Lung (tissue), 17 donors: ENCODE measurements at places on chromosomes 16 and 17.

DNA sequence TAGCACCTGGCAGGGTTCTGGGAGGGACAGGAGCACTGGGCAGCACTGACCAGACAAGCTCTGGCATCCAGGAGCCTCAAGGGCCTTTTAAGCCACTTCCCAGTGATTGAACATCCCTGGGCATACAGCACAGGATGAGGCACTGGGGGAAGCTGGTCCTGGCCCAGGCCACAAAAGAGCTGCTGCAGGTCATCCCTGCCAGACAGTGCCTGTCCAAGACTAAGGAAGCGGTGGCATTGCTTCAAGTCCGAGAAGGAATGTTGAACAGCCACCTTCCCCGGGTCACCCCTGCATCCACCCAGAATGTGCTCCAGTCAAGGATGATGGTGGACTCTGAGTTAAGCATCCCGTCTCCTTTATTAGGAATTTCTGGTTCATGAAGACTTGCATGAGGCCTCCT lies 1.2 kb upstream of the OSBPL7 start:
- no peak for DNase-seq

DNA sequence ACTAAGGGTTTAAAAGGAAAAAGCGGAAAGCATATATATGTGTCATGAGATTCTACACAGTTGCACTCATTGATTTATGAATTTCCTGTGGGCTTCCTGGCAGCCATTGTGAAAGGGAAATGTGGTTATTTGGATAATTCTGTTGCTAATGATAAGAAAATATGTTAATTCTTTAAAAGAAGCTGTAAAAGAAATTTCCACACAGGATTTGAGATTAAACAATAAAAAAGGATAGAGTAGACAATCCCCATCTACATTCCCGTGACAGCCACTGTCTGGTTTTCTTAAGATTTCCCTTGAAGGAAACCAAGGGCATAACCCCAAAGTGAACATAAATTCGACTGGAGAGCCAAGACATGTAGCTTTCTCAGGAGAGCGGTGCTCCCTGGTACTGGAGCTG lies 397.5 kb downstream of the CPPED1 start:
- DNase-seq = no peak

GRCh38 chr17:28334666-28335200 lies 539 bp downstream of the IFT20 start:
- DNase-seq = no peak

- no peak for DNase-seq
Measured at GRCh38 chr17:35238821-35239220, 4.1 kb upstream of the SLFN5 start.

- no peak for DNase-seq
Measured at GRCh38 chr17:78794864-78795640, 13.0 kb upstream of the CYTH1 start.

GRCh38 chr17:2172999-2173398 lies 118.1 kb downstream of the HIC1 start:
- DNase-seq = peak; percentile 76

- DNase-seq = no peak
Measured at GRCh38 chr17:14815079-14815478, 450.0 kb downstream of the PMP22 start.

DNA sequence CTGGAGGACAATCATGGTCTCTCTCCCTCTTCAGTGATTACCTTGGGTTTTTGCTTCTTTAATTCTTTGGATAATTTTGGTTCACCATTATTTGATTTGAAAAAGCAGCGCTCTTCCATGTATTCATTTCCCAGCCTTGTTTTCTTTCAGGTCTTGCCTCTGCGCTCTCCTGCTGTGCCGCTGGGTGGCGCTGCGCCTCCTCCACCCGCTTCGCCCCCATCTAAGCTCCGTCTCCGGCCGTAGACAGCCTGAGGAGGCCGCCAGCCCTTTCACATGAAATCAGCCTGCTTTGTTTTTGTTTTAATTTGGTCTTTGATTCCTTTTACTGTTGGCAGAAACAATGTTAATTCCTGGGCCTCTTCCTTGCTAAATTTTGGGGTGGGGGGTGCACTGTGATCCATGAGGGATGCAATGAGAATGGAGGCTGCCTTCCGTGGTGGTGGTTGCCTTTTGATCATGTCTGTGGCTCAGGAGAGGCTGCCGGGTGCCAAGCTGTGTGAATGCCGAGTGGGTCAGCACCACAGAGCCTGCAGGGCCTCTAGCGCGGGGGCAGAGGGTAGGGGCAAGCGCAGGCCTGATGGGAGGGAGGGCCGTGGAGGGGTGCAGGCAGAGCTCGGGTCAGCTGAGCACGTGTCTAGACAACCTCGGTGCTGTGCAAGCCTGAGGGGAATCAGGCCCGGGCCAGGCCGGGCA lies 64.1 kb downstream of the PLD6 start:
- DNase-seq = peak; percentile 51

DNA sequence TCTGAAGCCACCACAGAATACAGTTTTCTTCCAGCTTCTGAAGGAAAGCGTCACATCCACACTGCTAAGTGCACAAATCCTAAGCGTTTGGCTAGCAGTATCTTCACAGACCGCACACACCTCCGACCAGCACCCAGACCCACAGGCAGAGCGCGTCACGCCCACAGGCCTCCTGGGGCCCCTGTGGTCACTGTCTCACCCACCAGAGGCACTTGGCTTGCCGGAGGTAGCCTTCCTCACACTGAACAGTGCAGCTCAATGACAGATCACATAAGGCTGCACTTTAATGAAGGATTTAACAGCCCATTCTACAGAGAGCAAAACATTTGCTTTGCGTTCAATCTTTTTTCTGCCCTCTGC lies 21.2 kb downstream of the SPHK1 start:
- DNase-seq = no peak

GRCh38 chr17:35641032-35641431 lies 53.9 kb downstream of the AP2B1 start:
- peak; percentile 81 for DNase-seq

- peak; percentile 51 for DNase-seq
Measured at GRCh38 chr17:82297280-82297713, 20.1 kb downstream of the CD7 start.

DNA sequence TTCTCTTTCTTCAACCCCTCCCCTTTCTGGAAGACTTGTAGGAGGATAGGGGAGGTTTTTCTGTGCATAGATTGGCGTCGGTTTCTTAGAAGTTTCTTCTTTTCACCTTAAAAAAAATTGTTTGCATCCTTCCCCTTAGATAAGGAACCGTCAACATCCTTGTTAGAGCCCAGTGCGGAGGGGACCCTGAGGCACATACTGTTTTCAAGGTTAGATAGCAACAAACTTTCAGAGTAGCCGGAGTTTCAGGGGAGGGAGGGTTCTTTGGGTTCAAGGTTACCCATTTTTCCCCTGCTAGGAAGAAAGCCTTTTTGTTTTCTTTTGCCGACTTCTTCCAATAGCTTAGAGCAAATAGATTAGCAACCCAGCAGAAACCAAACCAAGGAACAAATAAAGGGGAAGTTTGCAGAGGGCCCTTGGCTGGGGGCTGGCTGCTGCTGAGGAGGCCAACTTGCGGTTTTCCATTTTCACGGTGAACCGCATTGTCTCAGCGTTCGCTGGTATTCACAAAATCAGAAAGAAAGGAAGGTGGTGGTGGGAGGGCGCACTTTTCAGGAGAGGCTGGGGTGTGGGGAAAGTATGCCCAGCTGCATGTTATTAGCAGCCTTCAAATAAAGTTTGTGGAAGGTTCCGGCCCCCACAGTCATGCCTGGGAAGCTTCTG lies 28.8 kb downstream of the MSI2 start:
- no peak for DNase-seq

- no peak for DNase-seq
Measured at GRCh38 chr17:82031885-82032627, 578 bp downstream of the RAC3 start.

GRCh38 chr16:23229714-23230113 lies 47.2 kb downstream of the SCNN1G start:
- DNase-seq = no peak

DNA sequence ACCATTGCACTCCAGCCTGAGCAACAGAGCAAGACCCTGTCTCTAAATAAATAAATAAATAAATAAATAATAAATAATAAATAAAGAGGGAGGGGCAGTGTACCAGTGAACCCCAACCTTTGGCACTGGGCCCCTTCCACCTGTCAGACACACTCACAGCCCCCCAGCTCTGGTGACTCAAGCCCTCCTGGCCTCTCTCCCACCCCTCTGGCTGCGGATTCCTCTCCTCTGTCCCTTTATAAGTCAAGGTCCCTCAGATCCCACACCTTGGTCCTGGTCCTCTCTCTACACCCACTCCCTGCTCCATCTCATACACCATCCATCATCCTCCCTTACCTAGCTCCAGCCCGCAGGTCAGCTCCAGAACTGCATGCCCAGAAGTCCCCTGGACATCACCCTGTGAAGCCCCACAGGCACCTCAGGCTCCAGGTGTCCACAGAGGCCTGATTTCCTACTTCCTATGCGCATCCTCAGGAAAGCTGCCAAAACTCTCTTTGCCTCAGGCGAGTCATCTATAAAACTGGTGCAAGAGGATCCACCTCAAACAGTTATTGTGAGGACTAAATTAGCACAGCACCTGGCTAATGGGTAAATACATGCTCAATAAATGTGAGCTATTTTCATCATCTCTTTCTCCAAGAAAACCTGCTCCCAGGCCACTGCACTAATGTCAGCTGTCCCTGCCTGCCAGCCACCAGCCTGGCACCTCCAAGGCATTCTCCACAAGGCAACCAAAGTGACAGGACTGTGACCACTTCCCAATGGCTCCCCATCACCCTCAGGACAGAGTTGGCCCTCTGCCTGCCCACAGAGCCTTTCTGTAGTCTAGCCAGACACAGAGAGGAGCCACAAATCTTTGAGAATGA lies 46.8 kb downstream of the BEAN1 start:
- no peak for DNase-seq

DNA sequence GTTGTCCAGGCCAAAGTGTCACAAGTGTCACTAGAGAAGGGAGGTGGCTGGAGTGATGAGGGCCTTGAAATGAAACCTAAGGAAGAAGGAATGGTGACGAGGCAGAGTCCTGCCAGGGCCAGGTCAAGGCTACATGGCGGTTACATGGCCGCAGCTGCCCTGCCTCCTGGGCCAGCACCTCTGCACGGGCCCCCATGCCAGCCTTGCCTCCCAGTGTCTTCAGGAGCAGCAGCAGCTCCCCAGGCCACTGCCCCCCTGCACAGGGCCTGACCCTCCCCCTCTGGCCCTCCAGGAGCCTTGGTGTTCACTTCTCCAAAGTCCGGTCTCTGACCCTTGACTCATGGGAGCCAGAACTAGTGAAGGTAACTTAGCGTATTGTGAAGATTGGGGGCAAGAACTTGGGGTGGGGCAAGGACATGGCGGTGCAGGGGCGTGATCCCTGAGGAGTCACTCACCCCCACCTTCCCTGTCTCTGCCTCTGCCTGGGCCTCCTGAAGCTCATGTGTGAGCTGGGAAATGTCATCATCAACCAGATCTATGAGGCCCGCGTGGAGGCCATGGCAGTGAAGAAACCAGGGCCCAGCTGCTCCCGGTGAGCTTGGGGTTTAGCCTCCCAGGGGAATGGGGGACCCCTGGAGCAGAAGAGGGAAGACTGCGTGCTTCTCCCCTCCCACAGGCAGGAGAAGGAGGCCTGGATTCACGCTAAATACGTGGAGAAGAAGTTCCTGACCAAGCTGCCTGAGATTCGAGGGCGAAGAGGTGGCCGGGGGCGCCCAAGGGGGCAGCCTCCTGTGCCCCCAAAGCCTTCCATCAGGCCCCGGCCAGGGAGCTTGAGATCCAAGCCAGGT lies 4.1 kb upstream of the KCTD11 start:
- no peak for DNase-seq

- no peak for DNase-seq
Measured at GRCh38 chr17:48626245-48627117, at the start of gene HOXB9. Gene HOXB9 (minus strand): TSS chr17:48626358. CDS start chr17:48626269, 89 bp downstream.

DNA sequence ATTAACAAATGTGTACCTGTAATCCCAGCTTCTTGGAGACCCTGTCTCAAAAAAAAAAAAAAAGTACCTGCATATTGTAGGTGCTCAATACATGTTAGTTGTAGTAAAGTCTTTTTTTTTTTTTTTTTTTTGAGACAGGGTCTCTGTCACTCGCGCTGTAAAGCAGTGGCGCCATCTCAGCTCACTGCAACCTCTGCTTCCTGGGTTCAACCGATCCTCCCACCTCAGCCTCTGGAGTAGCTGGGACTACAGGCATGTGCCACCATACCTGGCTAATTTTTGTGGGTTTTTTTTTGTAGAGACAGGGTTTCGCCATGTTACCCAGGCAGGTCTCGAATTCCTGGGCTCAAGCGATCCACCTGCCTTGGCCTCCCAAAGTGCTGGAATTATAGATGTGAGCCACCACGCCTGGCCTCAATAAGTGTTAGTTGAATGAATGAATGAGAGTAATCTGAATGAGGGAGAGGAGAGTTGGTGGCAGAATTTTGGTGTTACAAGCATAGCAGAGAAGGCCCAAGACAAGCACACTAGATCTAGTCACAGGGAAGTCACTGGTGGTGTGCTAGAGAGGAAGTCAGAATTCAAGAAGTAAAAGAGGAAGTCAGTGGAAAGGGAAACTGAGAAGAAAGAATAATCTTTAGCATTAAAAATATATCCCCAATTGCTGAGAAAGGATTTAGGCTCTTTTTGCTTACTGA lies 9.4 kb upstream of the MYL4 start:
- no peak for DNase-seq

DNA sequence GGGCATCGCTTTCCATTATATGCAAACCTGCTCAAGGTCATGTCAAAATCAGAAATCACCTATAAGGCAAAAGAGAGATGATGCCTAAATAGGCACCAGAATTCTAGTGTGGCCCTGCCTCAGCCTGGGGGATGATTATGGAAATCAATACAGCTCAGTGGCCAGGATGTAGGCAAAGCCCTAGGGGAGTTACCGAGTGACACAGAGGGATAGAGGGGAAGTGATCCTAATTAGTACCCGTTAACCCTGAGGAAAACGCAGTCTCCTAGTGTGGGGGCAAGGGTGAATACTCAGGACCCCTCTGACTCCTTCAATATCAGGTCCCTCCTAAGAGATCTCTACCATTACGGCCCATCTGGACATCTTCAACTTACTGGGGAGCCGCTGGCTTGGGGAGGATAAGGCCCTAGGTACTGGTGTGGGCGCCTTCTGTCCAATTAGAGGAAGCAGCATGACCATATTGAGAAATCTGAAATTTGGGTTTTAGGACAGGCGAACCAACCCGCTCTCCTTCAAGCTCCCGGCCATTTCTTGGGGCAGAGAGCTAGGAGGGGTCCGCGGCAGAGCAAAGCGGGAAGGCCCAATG lies 725 bp downstream of the NT5C3B start:
- no peak for DNase-seq

DNA sequence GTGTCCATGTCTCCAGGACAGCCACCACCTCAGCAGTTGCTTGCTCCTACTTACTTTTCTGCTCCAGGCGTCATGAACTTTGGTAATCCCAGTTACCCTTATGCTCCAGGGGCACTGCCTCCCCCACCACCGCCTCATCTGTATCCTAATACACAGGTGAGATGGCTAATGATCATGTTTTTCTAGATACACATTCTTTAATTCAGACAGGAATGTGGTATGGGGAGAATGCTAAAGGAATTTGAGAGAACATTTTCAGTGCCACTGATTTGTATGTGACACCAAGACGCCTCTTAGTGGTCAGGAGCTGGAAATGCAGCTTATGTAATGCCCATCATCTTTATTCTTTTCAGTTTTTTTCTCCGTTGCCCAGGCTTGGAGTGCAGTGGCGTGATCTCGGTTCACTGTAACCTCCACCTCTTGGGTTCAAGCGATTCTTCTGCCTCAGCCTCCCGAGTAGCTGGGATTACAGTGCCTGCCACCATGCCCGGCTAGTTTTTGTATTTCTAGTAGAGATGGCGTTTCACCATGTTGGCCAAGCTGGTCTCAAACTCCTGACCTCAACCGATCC lies 8.9 kb upstream of the RAPGEFL1 start:
- DNase-seq = peak; percentile 82

GRCh38 chr16:4383591-4384444 lies 12.2 kb downstream of the VASN start:
- DNase-seq = no peak
